ENCODE measurements at places on chromosomes 5 and 9.

DNA sequence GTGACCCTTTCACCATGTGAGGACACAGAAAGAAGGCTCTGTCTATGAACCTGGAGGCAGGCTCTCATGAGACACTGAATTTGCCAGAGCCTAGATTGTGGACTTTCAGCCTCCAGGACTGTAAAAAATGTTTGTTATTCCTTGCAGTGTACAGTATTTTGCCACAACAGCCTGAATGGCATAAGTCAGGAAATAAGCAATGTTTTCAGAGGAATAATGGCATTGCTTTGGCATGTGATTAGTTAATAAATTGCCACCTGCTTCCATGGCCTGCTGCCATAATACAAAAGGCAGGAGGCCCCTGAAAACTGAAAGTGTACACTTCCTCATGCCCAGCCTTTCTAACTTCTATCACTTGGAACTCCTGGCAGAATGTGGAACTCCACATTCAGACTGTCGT lies 408.1 kb downstream of the GADD45G start:
- DNase-seq, result no peak

DNA sequence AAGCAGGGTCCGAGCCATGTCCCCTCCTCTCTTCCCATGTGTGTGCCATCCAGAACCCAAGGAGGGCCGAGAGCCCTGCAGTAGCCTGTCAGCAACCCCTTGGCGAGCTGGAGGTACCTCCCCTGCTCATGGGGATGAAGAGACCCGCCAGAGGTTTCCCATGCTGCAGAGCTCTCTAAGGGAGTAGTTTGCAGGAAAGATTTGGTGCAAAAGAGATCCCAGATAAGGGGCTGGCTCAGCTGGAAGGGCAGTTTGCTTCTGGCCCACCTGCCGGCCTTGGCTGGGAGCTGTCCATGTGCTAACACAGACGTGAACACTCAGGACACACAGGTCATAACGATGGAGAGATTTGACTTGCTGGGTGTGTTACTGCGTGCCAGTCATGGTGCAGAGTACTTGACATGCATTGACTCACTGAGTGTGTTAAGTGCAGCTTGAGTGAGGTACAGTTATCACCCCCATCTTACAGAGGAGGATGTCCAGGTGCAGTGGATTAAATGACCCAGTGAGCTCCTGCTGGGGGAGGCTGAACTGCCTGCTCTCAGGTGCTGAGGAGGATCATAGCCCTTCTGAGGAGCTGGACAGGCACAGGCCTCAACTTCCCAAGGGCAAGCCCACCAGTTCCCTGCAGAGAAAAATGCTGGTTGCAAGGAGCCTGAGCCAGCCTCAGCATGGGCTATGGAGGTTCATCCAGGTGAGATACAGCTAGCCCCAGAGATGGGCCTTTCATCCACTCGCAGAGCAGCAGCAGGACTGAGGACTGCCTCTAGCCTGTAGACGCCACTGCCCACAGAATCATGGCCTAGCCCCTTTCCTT lies 6.3 kb upstream of the SLC25A48 start:
- no peak for DNase-seq

DNA sequence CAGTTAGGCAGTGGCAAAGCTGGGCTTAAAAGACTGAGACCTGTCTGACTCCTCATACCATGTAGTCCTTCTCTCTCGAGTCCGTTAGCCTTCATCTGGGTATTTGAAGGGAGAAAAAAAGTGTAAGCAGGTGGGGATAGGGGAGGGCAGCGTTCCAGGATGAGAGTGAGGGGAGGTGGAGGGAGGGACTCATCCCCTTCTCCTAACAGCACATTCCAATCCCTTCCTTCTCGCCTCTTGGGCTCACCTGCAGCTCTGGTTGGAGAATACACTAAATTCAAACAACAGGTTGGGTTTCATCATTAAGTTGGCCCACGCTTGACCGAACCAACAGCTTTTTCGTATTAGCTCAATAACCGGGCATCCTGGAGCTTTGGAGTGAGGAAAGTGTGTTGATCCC lies 3.6 kb downstream of the NEURL1B start:
- no peak for DNase-seq

- no peak for DNase-seq
Observed at GRCh38 chr9:87950296-87950695, 24.0 kb downstream of the CDK20 start.

GRCh38 chr9:18438300-18438925 lies 35.5 kb upstream of the ADAMTSL1 start:
- no peak for DNase-seq

DNA sequence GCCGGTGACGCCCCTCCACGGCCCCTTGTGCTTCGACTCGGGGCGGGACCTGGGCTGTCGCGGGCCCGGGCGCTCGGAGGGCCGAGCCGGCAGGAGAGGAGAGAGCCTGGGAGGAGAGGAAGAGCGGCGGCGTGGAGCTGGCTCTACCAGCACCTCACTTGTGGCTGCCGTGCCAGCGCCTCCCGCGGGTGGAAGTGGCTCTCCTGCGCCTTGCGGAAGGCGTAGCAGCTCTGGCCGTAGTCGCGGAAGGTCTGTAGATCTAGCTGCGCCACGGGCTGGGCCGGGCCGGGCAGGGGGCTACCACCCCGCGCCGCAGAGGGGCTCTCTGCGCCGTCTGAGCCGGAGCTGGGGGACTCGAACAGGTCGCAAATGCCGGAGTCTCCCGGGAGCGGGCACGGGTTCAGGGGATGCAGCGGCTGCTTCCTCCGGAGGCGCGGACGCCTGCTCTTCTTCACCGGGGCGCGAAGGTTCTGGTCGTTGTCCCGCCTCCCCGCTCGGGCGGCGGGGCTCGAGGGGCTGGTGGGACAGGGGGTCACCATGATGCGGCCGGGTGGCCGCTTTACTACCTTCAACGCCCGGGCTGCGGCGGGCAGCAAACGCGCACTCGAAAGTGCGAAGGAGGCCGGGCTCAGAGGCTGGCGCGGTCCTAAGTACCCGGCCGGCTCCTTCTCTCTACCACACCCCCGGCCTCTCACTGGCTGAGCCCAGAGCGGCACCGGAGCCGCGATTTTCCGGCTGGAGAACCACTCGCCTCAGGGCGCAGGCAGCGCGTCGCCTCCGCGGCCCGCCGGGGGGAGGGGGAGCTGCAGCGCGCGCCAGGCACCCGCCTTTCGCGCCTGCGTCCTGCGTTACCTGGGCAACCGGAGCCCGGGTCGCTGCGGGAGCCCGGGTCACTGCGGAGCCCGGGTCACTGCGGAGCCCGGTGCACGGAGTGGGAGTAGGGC lies at the start of gene CCNO:
Gene CCNO (minus strand): TSS at position 624 of the 944 bp plus-strand sequence. CDS start 85 bp downstream, at position 539.
- DNase-seq, result no peak

DNA sequence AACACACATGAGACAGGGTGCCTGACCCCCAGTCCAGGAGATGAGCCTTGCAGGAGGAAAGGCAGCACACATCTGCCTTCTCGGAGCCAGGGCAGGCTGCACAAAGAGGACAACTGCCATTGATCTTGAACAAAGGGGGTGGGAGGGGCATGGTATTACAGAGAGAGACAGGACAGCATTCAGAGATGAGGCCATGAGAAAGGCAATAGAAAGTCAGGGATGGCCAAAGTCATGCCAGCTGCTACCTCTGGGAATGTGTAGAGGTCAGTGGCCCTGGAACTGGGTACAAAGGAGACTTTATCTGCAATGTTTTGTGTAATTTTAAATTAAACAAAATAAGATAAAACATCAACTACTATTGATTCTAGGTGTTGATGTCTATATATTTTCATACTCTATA lies 43.2 kb downstream of the WDR36 start:
- no peak for DNase-seq

- DNase-seq, result peak; percentile 44
Observed at GRCh38 chr5:178940569-178941360, at the start of gene ZNF454. Gene ZNF454 (plus strand): TSS chr5:178941198. CDS start chr5:178942792, 1,594 bp downstream.

DNA sequence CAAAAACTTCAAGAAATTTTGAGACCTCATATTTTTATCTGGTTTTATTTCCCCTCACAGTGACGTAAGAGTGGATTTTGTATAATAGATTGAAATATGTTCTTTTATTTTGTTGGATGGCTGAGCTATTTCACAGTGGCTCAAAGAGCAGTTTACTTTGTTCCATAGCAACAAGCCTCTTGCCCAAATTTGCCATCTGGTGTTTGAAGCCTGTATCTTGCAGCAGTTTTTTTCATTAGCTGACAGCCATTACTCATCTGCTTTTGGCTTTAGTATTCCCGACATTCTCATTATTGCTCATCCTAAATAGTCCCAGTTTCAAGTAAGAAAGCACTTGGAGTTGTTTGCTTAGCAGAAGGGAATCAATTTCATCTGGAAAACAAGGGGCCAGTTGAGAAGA lies 36.3 kb downstream of the GDA start:
- peak; percentile 1 for DNase-seq

GRCh38 chr9:90020276-90020871 lies 415.6 kb downstream of the GADD45G start:
- DNase-seq, result no peak
